ENCODE measurements at places on chromosomes 2 and 18.

DNA sequence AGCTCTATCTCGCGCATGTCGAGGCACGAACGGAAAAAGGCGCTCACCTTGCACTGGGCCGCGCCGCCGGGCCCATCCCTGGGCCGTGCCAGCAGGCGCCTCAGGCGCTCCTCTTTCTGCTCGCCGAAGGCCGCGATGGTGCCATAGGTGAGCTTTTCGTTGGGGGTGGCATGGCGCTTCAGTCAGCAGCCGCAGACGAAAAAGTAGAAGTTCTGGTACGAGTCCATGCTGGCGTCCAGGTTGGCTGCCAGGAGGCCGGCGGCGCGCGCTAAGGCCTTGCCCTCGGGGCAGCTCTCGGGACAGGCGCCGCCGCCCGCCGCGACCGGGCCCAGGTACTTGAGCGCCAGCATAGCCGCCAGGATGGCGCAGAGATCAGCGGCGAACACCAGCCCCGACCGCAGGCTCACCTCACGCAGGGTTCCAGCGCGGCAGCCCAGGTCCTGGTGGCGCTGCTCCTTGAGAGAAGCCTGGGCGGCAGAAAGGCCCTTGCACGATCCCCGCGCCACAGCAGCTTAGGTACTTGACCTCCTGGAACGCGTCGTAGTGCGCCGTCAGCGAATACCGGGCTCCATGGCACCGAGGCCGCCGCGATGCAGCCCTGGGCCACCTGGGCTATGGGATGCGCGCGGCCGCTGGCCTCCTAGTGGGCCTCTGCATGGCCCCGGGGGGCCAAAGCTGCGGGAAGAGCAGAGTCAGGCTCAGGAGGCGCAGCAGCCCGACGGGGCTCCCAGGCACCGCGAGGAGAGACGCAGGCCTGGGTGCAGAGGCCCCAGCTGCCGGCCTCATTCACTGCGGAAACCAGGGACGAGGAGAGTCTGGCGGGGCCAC is 12.8 kb downstream of the ALPG start:
- DNase-seq, result no peak

- no peak for DNase-seq
These were observed 32.0 kb upstream of the GALNT1 start for GRCh38 chr18:35549564-35549963.

GRCh38 chr2:46181306-46181705 is 115.9 kb upstream of the EPAS1 start:
- DNase-seq, result no peak

DNA sequence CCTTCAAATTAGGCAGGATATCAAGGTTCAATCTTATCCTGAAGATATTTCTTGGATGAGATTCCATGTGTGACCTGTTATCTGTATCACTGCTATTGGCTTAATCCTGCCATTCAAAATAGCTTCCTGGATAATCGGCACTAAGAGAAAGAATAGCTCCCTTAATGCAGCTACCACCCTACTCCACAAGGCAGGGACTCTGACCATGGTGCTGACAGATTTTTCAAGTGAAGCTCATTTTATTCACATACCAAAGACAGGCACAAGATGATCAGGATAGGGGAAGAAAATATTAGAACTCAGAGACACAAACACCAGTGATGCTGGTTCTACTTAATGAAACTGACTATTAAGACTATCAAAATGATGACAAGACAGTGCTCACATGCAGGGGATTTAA is 74.9 kb downstream of the ORC4 start:
- DNase-seq, result no peak

DNA sequence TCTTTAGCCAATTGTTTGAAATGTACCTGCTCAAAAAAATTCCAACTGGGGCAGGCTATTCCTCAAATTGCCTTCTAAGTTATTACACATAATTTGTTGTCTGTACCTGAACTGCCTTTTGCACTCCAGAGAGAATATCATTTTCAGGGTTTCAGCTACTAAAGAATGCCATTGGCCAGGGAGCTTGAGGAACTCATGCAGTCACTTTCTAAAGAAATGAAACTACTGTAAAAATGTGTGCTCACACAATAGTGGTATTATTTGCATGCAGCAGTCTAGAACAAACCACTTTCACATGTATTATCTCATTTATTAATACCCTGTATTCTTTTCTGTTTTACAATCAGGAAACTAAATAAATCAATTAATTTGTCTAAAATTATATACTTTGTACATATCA is 152.2 kb downstream of the PID1 start:
- no peak for DNase-seq

DNA sequence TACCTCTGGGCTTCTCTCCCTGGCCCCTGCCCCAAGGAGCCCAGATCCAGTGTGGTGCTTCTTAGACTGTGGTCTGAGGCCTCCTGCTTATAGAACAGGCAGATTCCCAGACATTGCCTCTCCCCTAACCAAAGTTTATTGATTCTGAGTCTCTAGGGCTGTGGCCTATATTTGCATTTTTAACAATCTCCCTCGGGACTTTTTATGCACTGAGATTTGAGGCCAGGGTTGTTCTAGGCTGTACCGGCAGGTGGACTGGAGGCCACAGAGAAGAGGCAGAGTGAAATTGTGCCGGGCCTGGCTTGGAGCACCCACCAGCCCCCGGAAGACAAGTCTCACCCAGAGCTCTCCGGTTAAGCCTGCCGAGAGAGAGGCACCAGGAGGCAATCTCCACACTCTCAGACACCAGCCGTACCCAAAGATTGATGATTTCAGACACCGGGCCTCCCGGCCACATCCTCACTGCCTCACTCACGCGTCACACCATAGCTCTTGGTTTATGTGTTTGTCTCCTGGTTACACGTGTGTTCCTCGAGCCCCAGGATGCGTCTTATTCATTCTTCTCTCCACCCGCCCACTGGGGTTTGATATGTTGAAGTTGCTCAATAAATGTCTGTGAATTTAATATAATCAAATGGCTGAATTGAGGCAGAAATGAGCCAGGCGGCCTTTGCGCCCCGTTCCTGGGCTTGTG is 203.7 kb downstream of the KLHL29 start:
- peak; percentile 18 for DNase-seq

DNA sequence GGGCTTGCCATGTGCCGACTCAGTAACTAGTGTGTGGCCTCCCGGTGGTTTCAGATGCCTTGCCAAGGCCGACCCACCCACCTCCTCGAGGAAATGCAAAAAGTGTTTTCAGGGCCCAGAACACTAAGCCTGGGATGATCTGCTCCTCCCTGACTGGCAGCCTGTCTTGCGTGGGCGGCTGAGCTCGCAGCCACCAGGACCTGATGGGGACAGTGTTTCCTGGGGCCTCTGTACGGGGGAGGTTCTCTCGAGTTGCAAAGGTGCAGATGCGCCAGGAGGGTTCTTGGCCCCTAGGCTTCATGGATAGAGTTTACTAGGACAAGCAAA is 85.2 kb downstream of the GLI2 start:
- DNase-seq, result peak; percentile 39

DNA sequence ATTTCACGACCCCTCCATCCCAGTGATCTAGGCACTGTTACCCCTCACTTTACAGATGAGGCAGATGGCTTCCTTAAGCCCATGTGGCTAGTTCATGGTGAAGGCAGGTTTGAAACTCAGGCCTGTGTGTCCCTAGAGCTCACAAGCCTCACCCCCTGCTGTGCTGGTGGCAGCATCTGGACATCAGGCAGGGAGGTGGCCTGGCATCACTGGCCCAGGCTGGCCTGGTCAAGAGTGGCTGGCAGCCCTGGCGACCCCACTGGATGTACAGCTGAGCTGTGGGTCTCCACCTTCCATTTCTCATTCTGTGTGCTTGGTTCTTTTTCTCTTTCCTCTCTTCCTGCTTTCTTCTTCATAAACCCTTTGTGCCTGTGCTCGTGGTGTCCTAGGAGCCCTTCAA is 56.3 kb downstream of the BOLA3 start:
- DNase-seq, result no peak

GRCh38 chr2:7619203-7619970 is 702.2 kb downstream of the RNF144A start:
- DNase-seq, result no peak

DNA sequence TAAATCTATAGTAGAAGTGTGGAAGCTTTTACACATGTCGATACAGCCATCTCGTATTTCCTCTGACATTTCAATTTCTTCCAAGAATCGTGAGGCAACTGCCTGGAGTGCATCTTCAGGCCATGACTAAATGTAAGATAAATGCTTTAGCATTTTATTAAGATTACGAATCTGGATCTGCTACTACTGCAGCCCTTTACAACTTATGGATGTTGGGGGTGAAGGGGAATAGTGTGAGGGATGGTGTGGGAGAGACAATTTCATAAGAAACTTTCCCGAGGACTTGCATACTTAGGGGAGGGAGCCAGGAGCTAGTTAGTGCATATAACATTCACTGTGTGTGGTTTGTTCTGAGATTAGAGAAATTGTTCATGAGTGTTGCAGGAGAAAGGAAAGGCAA is 204.8 kb downstream of the SLC39A10 start:
- peak; percentile 55 for DNase-seq

DNA sequence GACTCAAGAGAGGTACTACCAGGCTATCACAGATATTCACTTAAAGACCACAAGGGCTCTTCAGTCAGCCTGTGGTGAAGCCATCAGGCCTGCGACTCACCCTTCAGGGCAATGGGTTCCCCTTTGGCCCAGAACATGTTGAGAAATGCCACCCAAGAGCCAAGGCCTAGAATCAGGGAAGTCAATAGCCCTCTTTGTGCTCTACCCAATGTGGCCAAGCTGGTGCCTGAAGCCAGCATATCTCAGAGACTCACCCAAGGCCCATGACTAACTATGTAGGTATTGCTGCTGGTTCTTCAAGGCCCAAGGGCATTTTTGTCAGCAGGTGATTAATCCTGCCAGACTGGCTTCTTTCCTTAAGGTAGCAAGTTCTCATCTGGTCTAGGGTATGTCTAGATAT is 338.9 kb upstream of the SETBP1 start:
- DNase-seq, result no peak

GRCh38 chr2:236535024-236535423 is 34.6 kb upstream of the ACKR3 start:
- DNase-seq, result peak; percentile 93

- no peak for DNase-seq
These were observed 38.2 kb upstream of the FAM136A start for GRCh38 chr2:70340075-70340474.

GRCh38 chr2:134676960-134677359 is 41.8 kb downstream of the TMEM163 start:
- DNase-seq, result no peak

GRCh38 chr18:38790303-38790702 is 1224.7 kb upstream of the CELF4 start:
- no peak for DNase-seq

DNA sequence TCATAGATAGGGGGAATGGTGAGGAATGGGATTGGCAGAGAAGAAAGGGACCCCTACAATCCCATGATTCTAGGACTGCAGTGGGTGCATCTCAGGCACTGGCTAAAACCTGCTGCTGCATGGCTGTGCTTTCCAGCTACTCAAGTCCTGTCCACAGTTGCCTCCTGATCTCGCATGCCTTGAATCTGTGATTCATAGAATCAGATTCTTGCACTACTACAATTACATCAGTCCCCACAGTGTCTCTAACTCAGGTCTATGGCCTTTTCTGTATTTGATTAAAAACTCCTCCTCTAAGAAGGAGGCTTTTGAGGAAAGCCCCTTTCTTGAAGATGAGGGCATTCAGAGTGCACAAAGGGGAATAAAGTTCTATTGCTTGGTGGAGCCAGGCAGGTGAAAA is 117.4 kb downstream of the LRATD1 start:
- DNase-seq, result peak; percentile 13

- DNase-seq, result no peak
These were observed 8.2 kb upstream of the CABLES1 start for GRCh38 chr18:23127090-23127489.

DNA sequence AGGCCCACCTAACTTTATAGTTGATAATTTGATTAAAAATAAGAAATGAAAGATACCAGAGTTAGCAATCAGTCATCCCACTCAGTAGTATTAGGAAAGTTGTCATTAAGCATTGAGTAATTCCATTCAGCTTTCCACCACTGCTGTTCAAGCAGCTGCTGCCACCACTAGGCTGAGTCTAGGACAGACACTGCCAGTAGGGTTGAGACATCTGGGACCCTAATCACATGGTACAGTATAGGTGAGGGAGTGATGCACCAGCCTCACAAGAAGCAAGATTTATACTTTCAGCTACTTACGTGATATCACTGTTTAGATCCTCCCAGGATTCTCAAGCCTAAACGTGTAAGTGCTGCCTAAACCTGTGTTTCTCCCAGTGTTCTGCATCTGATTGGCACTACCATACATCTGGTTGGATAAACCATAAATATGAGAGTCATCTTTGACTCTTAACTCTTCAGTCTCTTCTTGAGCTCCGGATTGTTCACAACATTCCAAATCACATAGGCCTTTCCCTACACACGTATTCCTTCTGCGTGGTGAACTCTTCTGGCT is 3.2 kb downstream of the UBXN4 start:
- no peak for DNase-seq

GRCh38 chr2:81894451-81894990 is 1590.0 kb upstream of the LRRTM1 start:
- peak; percentile 20 for DNase-seq

DNA sequence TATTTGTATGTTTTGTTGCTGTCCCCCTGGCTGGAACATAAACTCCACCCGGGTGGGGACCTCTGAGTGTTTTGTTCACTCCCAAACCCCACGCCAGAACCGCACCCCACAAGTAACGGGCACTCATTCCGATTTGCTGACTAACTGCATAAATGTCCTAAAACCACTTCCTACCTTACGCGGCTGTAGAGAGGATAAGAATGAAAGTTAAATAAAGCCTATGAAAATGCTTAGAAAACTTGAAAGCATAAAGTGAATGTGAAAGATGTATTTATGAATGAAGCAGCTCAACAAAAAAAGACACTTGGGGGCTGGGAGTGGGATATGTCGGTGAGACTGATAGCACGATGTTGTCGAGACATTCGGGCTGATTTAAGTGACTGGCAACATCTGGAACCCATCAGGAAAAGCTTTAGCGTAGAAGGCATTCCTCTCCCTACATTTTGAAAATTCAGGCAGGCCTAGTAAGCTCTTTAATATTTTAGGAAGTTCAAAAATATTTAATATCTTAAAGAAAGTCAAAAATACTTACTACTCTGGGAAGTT is 206.7 kb downstream of the SH3RF3 start:
- peak; percentile 61 for DNase-seq

DNA sequence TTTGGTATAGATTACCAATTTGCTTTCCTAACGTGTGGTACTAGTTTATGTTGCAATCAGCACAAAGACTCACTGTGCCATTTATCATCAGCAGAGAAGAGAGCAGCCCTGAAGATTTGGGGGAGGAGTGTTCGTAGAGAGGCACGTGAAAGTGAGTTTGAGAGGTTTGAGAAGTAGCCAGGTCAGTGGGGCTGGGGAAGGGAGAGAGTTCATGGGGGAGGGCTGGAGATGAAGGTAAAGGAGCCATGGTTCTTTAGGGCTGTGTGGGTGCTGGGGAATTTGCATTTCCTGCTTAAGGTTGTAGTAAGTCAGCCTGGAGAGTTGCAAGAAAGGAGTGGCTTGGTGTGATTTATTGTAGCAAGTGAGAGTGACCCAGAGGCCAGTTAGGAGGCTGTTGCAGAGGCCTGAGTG is 172.1 kb downstream of the NEDD4L start:
- no peak for DNase-seq

DNA sequence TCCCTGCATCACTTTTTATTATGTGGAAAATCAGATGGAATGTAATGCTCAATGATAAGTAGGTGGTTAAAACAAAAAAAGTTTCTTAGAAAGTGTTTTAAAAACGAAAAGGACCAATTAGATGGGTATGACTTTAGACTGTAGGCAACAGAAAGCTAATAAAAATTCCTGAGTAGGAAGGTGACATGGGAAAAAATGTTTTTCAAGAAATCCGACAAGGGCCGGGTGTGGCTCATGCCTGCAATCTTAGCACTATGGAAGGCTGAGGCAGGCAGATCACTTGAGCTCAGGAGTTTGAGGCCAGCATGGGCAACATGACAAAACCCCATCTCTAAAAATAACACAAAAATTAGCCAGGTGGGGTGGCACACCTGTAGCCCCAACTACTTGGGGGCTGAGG is 126.1 kb downstream of the THADA start:
- DNase-seq, result no peak
